ENCODE measurements at places on chromosomes 1 and 21.
A peak's percentile ranks its signal among the peaks of the same experiment; 100 is the strongest.

- no peak for DNase-seq
These were observed 32.9 kb downstream of the RASAL2 start for GRCh38 chr1:178126741-178127185.

GRCh38 chr1:195831789-195832188, 776.5 kb downstream of the KCNT2 start:
- DNase-seq: no peak

GRCh38 chr1:41371630-41372599, 10.7 kb downstream of the FOXO6 start:
- DNase-seq: no peak

DNA sequence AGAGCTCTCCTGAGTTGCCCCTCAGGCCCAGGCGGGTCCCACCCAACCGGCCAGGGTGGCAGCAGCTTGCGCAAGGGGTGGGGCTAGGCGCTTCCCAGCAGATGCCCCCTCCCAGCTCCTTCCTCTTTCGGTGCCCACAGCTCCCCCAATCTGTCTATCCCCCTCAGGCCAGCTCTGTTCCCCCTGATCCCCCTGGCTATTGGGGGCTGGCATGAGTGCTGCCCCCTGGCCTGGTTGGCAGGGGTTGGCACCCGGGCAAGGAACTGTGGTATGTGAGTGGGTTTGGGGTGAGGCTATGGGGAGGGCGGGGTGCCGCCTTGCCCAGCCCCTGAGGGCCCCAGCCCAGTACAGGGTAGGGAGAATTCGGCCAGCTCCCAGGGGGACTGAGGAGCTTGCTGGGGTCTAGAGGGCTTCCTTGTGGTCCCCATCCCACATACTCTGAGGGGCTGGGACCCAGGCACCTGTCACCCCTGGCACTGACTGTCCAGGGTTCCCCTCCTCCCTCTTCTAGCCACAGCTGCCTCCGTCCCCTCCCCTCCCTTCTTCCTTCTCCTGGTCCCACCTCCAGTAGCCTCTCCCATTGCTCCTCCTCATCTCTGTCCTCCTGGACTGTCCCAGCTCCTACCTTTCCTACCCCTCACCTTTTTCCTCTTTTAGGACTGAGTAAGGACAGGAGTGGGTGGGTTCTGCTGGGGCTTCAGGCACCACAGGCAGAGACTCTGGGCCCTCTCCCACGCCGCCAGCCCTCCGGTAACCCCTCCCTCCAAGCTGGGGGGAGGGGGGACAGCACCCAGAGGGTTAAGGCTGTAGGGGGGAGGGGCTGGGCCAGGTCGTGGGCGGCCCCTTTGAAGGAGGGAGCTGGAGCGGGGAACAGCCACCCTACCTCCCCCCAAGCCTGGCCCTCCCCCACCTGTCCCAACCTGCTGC, 5.7 kb downstream of the ZBTB7B start:
- peak; percentile 81 for DNase-seq

DNA sequence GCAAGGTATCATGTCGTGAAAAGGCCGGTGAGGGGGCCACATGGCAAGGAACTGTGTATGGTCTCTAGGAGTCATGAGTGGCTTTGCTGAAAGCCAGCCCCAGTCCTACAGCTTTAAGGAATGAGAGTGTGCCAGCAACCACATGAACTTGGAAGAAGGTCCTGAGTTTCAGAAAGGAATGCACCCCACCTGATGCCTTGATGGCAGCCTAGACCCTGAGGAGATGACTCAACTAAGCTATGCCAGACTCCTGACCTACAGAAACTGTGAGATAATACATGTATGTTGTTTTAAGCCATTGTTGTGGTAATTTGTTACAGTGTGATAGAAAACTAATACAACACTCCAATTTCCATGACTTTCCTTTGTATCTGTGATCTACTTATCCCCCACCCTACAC, 33.5 kb upstream of the AKT3 start:
- DNase-seq: no peak

GRCh38 chr1:178051071-178051470, 42.8 kb upstream of the RASAL2 start:
- DNase-seq: no peak

DNA sequence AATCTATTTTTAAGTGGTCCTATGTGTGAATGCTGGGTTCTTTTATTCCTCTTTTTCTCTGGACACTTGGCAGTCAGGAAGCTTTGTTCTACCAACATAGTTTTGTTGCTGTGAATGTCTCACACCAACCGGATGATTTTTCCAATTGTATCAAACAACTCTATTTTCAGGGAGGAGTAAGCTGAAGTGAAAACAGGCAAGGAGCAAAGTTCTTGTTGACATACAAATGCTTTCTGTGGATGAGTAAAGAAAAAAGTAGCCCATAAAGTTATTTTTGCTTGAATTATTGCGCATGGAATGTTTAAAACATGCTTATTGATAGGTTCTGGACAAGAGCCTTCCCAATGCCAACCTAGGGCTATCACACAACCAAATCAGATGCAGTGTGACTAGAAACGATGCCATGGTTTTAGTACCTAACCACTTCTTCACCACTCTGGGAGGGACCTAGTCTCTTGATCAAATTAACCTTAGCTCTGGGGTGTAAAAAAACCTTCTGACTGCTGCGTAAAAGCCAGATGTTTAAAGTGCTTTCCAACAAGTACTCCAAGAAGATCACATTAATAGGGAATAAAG, 4.5 kb downstream of the IER5 start:
- no peak for DNase-seq
